ENCODE measurements at places on chromosomes 5 and 9.

GRCh38 chr5:298737-299125 is 22.8 kb upstream of the AHRR start:
- DNase-seq, result no peak

DNA sequence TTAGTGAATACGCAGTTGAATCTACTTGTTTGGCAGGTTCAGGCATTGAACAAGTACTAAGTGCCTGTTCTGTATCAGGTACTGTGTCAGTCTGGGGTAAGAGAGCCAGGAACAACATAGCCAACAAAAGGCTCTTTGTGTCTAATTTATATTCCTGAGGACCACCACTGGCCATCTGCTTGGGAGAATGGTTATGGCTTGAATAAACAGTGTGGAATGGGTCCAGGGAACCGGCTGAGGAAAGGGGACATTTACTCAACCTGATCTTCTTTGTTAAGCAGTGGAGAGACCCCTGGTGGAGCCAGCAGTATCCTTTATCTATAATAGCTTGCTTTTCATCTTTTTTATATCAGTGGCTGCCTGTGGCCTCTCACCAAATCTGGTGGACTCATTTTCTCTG is 38.6 kb downstream of the EXOSC2 start:
- no peak for DNase-seq

- no peak for DNase-seq
Measured at GRCh38 chr5:130715541-130715940, 449.5 kb downstream of the HINT1 start.

GRCh38 chr5:176529741-176530141 is 7.5 kb downstream of the RNF44 start:
- peak; percentile 69 for DNase-seq

- DNase-seq, result no peak
Measured at GRCh38 chr5:127111112-127111511, 37.8 kb upstream of the C5orf63 start.

- peak; percentile 80 for DNase-seq
Measured at GRCh38 chr5:138668451-138669380, 84.5 kb upstream of the CTNNA1 start.

GRCh38 chr9:126874546-126875314 is 14.3 kb downstream of the ZBTB34 start:
- DNase-seq, result no peak

DNA sequence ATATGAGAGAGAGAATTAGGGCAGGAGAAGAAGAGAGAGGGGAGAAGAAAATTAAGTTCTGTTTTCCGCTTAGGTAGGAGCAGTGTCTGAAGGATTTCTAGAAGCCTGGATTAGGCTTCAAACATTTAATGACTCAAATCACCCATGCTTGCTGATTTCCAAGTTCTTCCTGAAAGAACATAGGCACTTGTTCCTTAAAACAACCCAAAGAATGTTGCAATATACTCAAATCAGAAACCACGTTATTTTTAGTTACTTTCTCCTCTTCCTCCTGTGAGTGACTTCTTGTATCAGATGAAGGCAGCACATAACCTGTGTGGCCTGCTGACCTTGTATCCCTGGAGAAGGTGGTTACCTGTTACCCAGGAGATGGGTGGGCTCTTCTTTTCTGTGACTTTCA is 351.5 kb upstream of the KLF4 start:
- no peak for DNase-seq

GRCh38 chr5:533243-533954 is 9.2 kb upstream of the SLC9A3 start:
- peak; percentile 26 for DNase-seq

DNA sequence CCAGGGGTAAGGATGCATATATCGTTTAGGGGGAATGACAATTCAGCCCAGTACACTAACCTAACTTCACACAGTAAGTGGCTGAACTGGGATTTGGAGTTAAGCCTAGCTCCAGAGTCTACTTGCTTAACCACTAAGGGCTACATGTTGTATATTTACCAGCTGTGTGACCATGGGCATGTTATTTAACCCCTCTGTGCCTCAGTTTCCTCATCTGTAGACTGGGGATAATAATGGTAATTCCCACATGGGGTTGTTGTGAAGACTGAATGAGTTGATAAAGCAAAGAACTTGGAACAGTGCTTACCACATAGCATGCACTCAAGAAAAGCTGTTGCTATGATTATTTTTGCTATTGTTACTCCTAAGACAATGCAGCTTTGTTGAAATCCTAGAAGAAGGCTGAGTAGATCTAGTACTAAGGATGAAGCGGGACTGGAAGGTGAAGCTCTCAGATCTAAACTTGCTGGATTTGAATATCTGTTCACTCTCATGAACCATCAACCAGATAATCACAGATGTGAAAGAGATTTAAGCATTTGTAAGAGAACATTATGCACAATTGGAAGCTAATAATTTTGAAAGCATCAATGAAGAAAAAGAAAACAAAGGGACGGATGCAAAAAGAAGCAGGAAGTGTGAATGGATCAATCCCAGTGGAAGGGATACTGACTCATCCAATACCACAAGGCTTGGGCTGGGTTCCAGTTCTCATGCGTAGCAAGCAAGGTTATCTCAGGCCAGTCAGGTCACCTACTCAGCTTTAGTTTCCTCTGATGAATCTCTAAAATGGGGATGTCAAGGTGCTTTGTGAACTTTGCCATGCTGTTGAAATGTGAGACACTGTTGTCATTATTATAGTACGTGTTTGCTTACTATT is 78.5 kb upstream of the TBC1D2 start:
- DNase-seq, result no peak

GRCh38 chr9:110076894-110077725 is 130.8 kb downstream of the C9orf152 start:
- DNase-seq, result no peak

DNA sequence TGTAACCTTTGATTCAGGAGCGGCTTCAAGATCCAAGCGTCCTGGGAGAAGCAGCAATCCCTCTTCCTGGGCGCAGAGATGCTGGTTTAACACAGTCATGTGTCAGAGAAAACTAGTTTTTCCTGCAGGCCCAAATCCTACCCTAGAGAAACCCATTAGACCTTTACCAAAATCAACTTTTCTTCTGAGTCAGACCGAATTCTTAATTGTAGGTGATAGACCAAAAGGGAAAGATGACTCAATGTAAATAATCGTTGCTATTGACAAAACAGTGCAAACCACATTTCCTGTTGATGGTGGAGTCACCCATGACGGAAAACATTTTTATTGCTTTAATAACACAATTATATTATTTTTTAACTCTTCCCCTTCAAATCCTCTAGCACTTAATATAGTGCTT is 40.1 kb downstream of the SLC1A1 start:
- no peak for DNase-seq

GRCh38 chr9:112493393-112494137 is 6.9 kb downstream of the KIAA1958 start:
- no peak for DNase-seq

DNA sequence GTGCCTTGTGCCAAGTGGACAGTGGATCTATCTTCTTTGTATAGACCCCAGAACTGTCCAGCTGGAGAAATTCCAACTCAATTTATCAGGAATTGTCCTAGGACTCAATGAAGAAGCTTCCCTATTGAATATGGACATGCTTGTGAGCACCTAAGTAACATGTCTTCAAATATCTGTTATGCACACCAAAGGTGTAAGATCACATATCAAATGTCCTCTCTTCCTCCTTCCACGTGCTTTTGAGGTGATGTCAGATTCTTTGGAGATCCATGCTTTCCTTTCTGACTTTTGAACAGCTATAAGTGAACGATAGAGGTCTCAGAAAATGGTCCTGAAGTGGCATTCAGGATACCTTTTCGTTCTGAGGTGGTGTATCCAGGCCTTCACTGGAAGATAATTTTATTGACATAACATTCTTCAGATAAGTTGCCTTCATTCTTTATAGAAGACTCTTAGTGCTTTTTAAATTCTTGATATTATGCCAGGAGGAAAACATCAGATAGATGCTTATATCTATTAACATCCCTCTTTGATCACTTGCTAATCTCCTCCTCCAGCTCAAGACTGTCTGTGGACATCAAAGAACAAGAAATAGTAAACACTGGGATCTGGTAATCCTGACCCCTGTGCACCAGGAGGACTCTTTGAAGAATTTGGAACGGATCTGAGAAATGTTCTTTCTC is 246.4 kb downstream of the SMARCA2 start:
- DNase-seq, result no peak

DNA sequence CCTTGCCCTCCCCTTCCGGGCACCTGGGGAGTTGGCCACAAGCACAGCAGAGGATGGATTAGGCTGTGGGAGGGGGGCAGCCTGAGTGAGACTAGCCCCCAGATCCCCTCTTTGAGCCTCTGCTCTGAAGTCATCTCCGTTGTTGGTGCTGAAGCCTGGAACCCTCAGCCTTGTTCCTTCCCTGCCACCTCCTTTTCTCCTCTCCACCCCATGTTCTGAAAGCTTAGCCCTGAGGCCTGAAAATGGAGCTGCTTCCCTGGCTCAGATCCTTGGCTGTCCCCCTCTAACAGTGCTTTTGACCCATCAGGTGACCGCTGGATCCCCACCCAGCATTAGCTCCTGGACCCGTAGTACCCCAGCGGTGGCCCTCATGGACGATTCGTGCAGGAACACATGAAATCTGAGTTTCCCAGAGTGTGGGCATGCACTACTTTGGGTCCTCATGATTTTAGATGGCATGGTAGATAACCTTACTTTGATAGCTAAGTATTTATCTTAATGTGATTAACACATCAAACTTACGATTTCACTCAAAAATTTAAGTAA is 21.6 kb upstream of the ANGPTL2 start:
- DNase-seq, result no peak

DNA sequence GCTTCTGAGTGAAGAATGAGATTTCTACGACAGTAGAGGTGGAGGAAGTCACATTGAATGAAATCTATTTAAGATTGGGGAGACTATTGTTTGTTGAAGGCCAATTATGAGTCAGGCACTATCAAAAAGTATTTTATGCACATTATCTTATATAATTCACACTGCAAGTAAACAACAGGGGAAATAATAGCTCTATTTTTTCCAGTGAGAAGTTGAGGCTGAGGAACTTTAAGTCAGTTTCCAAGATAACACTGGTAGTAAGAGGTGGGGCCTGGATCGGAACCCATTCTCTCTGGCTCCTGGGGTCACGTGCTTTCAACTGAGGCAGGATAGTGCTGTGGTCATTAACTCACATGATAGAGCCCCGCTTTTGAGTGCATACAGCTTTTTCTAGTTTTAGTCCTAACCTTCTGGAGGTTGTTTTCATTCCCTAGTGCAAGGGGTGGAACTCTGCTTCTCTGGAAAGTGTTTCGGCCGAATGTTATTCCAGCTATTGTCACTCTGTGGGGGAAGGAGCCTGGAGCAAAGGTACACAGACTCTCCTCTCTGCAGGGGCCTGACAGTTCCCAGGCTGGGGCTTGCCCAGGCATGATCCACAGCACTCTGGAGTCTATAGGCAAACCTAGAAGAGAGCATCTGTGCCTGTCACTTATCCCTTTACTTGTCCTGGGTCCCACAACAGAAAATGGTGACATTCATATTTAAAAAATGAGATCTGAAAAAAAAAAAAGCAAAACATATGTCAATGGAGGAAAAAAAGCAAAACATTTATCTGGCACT is 352.4 kb upstream of the ACTBL2 start:
- DNase-seq, result no peak

- no peak for DNase-seq
Measured at GRCh38 chr5:100846772-100847171, 56.3 kb downstream of the ST8SIA4 start.

GRCh38 chr9:6408320-6408719 is 4.7 kb upstream of the UHRF2 start:
- DNase-seq, result no peak

DNA sequence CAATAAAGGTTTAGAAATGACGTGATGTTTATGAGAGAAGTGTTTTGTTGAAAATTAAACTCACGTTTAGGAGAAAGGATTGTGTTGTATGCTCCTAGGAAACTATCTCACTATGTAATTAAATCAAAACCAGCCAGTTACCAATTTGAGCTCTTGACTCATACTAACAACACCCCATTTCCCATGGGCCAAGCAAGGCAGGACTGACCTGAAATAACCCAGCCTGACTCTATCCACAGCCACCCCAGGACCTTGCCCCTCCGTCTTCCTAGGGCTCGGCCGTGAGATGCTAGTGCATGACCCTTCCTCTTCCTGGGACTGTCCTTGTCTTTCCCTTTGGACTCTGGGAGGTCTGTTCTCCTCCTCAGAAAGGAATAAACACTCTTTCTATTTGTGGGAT is 16.4 kb downstream of the TLR4 start:
- peak; percentile 70 for DNase-seq

DNA sequence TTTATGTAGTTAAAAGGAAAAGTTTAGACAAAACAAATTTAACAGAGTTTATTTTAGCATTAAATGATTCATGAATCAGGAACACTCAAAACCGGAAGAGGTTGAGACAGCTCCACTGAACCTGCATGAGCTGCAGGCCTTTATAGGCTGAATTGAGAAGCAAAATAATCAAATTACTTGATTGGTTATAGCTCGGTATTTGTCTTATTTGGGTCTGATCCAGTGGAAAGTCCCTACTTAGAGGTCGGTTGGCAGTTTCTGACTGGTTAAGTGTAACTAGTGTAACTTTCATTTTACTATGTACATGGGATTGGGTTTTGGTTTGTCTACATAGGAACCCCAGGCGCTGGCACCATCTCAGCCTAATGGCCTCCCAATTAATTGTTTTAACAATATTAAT is 74.1 kb upstream of the PIK3R1 start:
- no peak for DNase-seq

DNA sequence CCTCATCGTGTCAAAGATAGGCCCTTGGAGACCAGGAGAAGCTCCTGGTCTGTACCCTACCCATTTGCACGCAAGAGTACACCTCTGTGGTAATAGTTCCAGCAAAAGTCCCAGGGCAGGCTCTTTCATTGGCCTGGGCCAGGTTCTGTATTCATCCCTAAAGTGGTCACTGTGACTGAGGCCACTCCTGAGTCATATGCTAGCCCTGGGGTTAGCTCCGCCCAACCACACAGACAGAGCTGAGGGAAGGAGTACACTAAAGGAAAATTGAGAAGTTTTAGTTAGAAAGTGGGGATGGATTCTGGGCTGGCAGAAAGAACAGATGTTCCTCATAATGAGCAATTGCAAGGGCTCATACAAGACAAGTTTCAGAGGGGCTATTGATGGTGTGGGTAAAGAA is 206.7 kb downstream of the ARHGAP26 start:
- DNase-seq, result no peak

- no peak for DNase-seq
Measured at GRCh38 chr9:134349936-134350335, 23.7 kb downstream of the RXRA start.

- DNase-seq, result no peak
Measured at GRCh38 chr9:83047839-83048775, 14.8 kb downstream of the RASEF start.

- no peak for DNase-seq
Measured at GRCh38 chr5:71573591-71573990, 13.5 kb upstream of the MCCC2 start.
